NCI-H146 (cell line): ENCODE measurements at places on chromosomes 7 and 10.
A peak's percentile ranks its signal among the peaks of the same experiment; 100 is the strongest.

DNA sequence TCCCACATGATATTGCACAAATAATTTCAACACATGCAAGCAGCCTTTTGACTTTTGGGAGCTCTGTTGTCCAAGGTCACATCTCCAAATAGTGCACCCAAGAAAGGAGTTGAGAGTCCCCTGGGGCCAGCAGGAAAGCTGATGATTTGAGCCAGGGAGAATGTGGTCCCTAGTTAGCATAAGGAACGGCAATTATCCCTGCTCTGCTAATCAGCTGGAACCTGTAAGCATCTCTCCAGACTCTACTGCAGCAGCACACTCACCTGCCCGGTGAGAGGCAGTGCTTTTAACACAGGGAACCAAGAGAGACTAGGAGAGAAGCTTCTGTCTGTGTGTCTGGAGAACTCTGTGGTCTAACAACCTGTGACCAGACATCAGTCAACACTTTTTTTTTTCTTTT is 17.0 kb downstream of the TRPV5 start:
- no peak for DNase-seq

DNA sequence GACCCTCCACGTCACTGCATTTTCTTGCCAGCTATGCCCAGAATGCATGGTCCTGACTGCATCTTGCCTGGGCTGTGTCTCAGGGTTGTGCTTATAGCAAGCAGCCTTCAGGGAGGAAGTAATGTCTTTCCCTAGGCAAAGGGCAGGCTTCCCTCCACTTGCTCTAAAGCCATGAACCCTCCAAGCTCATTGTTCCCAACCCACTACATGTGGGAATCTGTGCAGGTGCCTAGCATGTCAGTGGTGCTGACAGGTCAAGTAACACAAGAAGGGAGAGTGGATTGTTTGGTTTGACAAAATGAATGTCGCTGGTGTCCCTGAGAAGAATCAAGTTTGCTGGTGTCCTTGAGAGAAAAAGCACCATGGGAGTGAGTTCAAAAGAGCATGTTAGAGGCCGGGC is 53.9 kb upstream of the UCN3 start:
- no peak for DNase-seq

- DNase-seq = peak; percentile 25
These were observed 24.1 kb upstream of the SFRP5 start for GRCh38 chr10:97795886-97796285.

GRCh38 chr7:127589896-127590295 is 1.7 kb downstream of the ARF5 start:
- DNase-seq = no peak

DNA sequence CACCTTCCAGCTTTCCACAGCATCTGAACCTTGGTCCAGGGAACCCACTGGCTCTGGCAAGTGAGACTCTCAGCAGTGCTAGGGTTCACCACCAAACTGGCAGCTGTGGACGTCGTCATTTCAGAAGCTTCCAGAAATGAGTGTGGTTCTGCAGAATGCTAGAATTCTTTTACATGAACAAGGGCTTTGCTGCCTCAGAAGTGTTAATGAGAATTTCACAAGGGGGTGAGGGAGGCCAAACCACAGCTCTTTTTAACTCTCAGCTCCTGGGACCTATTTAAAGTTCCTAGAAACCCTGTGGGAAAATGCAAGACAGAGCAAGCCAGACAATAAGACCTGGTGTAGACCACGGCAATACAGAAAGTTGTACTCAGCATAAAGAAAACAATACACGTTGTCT is 129.3 kb upstream of the BET1 start:
- no peak for DNase-seq

DNA sequence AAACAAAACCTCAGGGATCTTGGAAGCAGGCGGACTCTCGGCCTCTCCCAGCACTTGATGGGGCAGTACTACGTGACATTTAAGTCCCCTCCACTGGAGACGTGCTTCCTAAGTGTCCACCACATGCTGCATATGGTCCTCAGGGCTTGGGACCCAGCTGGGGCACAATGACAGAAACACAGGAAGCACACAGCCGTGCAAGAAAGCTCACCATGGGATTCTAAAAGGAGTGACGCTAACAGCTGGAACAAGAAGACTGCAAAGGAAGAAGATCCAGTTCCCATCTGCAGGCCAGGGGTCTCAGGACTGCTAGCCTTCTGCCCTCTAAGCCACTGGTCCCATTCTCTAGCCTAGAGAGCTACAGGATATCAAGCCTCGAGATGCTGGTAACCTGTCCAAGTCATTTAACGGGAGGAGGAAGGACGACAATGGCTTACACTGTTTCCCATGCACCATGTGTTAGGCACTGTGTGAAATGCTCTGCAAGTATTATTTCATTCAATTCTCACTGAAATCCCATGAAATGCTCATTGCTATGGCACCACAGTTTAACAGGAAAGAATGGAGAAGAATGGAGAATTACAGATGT is 61.1 kb downstream of the KCNMA1 start:
- DNase-seq = no peak

DNA sequence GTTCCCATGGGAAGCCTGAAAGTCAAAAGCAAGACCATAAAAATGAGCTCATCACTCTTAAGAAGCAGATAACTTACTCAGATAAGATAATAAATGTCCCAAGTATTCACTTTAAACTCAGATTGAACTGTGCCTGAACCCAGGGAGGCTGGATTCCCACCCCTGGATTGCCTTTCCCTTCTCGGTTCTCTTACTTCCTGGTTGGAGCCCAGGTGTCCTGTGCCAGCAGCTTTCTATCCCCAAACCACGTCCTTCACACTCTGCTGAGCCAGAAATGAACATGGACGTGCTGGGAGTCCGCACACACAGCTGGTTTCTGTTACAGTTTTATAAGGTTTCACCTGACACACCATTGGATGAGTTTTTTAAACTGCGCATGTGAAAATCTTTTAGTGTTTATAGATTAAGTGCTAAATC is 636.2 kb upstream of the IGFBP3 start:
- DNase-seq = no peak

GRCh38 chr10:12556039-12556438 is 206.7 kb downstream of the CAMK1D start:
- DNase-seq = no peak

DNA sequence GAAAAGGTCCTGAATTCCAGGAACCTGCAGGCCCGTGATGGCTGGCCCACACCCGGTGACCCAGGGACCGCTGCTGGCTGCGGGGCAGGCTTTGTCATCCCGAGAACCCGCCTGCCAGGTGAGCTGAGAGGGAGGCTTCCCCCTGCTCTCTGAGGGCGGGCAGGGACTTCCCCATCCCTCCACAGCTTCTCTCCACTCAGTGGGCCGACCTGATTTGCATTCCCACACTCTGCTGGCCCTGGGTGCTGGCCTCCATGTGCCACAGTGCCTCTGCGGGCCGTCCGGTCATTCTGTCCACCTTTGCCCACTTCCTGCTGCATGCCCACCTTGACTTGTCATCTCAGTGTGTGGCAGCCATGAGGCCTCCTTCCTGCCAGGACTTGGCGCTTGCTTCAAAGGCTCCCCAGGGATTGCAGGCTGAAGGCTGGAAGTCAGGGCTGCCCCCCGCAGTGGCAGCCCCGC is 35.3 kb downstream of the PALD1 start:
- no peak for DNase-seq

- no peak for DNase-seq
These were observed 22.2 kb upstream of the RHEB start for GRCh38 chr7:151541709-151542499.

DNA sequence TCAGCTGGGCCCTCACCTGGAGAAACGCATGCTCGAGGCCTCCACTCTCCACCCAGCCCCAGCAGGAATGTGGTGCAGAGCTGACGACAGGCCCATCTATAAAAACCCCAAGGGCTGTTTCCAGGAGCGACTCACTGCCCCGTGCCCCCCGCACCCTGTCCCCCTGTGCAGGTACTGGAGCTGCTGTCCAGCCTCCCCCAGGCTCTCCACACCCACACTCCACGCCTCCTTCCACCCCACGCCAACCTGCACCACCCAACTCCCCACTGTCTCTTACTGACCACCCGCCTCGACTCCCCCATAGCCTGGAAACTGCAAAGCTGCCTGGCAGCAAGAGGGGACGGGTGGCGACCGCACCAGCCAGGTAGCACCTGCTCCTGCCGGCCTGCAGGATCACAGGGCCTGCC is 43.3 kb downstream of the DIP2C start:
- peak; percentile 39 for DNase-seq

DNA sequence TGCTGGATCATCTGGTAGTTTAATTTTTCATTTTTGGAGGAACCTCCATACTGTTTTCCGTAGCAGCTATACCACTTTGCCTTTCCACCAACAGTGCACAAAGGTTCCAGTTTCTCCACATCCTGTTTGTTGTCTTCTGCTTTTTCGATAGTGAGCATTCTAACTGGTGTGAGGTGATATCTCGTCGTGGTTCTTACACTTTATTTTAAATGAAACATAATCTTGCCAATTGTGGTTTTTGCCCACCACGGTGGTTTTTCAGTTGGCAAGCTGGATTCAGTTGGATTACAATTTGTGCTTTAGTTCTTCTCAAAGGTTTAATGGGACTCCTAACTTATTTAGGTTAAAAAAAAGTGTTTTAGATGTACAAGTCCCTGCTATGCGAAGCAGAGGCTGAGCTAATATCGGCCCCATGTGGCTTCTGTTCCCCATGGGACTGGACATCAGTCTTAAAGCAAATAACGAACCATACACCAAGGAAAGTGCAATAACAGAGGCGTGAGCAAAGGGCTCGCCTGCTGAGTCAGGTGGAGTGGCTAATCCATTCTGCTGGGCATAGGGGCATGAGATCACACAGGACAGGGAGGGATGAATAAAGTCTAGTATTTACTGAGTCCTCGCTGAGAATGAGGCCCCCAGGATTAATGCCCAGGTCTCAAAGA is 153.6 kb downstream of the AOAH start:
- no peak for DNase-seq

DNA sequence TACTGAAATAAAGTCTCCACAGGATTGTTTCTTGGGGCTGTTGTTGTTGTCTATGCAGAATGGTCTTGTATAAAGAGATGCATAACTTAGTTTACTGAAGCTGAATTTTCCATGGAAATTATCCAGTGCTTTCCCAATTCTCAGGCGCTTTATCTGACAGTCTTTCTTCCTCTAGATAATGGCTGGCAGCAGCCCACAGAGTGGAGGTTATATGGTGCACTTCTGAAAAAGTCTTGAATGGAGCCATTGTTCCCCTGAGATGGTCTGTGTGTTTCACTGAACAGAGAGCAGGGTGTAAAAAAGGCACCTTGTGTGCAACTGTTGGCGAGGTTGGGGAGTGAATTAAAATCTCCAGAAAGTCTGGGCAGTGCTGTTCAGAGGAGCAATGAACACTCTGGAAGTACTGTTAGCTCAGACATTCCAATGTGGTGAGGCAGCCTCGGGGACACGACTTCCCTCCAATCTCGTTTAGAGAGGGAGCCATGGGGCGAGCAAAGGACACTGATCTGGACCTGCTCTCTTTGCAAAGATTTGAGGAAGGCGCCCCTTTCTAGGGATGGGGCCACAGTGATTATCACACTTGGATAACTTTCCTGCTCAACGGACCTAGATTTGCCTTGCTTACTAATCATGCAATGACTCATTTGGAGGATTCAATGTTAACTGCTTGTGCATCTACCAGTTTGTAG is 2.0 kb upstream of the PLCE1 start:
- DNase-seq = no peak

- DNase-seq = no peak
These were observed 6.5 kb downstream of the GNB2 start for GRCh38 chr7:100679927-100680575.

GRCh38 chr7:369476-370258 is 79.7 kb downstream of the FOXL3 start:
- DNase-seq = no peak

- DNase-seq = peak; percentile 94
These were observed 59.5 kb downstream of the LRRC18 start for GRCh38 chr10:48880016-48880705.

GRCh38 chr10:805620-806305 is 116.3 kb upstream of the DIP2C start:
- no peak for DNase-seq

- DNase-seq = no peak
These were observed 307.0 kb downstream of the PTPRN2 start for GRCh38 chr7:158280448-158281144.

- DNase-seq = peak; percentile 82
These were observed 589 bp upstream of the RAPGEF5 start for GRCh38 chr7:22357311-22358175.

GRCh38 chr7:13882051-13882450 is 107.4 kb downstream of the ETV1 start:
- no peak for DNase-seq

- DNase-seq = no peak
These were observed 22.8 kb upstream of the TTYH3 start for GRCh38 chr7:2608921-2609411.

GRCh38 chr7:28845106-28845505 is 113.0 kb downstream of the TRIL start:
- DNase-seq = no peak
